ENCODE measurements at places on chromosomes 11 and 22. TPM values are rescaled to one million over a fixed set of nuclear protein-coding genes. Genes with fewer than 3 reads are reported as not detected.

- no peak overlapping the region for H3K27ac ChIP-seq
- DNase-seq: no peak
- no peaks in the 10 kb centered on the region for H3K36me3 ChIP-seq
- no peak overlapping the region for H3K4me3 ChIP-seq
- H3K4me1 ChIP-seq: peaks cover 28% of the 10 kb centered on the region
These were observed 146.3 kb downstream of the SNX19 start for GRCh38 chr11:130769782-130770535.

GRCh38 chr22:30705710-30706651 is 11.3 kb downstream of the OSBP2 start:
- DNase-seq: peak; percentile 83
- H3K36me3 ChIP-seq: no peaks in the 10 kb centered on the region
- no peak overlapping the region for H3K4me3 ChIP-seq
- H3K27me3 ChIP-seq: no peaks in the 10 kb centered on the region
- H3K27ac ChIP-seq: peak overlapping the region; percentile 77
- peaks cover 25% of the 10 kb centered on the region for H3K4me1 ChIP-seq

DNA sequence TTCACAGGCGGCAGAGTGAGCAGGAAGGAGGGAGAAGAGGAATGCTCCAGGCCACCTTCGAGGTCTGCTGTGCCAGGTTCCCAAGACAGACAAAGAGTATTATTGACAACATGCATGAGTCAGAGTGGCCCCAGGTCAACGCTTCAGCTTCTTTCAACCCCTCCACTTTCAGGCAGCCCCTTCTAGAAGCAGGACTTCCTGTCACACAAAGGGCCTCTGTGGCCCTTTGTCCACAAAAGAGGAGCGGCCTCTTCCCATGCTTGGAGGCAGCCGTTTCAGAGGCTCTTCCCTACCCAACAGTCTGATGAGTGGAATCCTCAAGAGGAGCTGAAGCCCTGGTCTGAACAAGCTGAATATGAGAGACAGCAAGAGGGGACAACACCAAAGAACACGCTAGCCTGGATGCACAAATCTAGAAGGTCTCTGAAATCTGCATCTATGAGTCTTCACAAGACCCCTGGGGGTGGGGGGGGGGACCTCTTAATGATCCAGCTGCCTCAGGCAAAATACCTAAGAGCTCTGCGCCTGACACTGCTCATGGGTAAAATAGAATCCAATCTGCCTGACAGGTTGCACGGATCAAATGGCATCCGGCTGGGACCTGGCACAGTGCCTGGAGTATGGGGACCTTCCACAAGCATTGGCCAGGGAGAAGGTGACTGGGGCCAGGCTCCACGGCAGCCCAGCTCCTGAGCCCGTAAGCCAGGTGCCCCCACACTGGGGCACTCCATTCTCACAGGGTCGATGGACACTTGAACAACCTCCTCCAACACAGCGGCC is 67.5 kb downstream of the PACSIN2 start:
- no peak overlapping the region for H3K4me3 ChIP-seq
- peak; percentile 72 for DNase-seq
- H3K27ac ChIP-seq: peak overlapping the region; percentile 96
- H3K36me3 ChIP-seq: no peaks in the 10 kb centered on the region
- no peaks in the 10 kb centered on the region for H3K27me3 ChIP-seq

DNA sequence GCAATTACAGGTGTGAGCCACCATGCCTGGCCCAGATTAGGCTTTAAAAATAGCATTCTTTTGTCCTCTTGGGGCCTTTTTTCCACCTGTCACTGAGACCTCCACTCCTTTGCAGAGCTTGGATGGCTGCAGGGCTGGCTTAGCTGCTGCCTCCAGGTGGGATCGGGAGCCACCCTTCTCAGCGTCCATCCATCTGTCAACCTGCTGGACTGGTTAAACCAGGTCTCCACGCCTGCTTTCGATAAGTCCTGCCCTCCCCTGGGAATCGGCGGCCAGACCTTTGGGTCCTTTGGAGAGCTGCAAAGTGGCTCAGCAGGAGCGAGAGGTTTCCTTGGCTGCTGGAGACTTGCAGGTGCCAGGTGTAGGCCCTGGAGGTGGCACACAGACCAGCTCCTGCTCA is 23.4 kb upstream of the GRAMD4 start:
- peaks cover 23% of the 10 kb centered on the region for H3K4me1 ChIP-seq
- H3K27me3 ChIP-seq: no peaks in the 10 kb centered on the region
- DNase-seq: peak; percentile 92
- H3K4me3 ChIP-seq: peak overlapping the region; percentile 48
- peak overlapping the region; percentile 54 for H3K27ac ChIP-seq

DNA sequence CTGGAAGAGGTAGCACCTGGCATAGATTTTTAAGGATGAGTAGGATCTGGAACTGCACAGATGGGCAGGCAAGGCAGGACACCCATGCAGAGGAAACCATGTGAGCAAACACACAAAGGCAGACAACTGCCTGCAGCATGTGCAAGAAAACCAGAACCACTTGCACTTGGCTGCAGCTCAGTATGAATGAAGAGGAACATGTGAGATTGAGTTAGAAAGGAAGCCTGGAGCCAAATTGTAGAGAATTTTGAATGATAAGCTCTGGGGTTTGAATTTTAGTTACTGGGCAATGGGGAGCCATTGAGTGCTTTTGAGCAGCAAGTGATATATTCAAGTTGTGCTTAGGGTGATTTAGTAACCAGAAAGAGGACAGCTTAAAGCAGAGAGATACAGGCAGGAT is 583.4 kb downstream of the SOX6 start:
- no peaks in the 10 kb centered on the region for H3K4me1 ChIP-seq
- no peak for DNase-seq
- no peaks in the 10 kb centered on the region for H3K27me3 ChIP-seq
- H3K27ac ChIP-seq: no peak overlapping the region

Gene FZD4
- 17.7 TPM for total RNA-seq
